Amygdala (tissue), 56 donors: ENCODE measurements at places on chromosomes 16 and 17.

DNA sequence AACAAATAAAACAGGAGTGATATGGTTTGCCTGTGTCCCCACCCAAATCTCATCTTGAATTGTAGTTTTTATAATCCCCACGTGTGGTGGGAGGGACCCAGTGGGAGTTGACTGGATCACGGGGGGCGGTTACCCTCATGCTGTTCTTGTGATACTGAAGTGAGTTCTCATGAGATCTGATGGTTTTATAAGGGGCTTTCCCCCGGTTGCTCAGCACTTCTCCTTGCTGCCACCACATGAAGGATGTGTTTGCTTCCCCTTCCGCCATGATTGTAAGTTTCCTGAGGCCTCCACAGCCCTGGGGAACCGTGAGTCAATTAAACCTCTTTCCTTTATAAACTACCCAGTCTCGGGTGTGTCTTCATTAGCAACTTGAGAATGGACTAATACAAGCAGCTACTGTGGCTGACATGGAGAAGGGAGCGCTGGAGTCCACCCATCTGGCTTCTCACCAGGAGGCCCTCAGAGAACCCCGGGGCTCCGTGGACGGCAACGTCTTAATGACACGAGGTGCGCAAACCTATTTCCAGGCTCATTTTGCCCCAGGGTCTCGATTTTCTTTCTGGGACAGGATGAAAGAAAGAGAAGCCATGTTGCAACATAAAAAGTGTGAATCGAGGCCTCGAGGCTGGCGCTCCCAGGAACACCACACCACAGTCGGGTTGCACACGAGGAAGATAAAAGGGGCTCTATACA is 129.5 kb downstream of the DYNLRB2 start:
- DNase-seq = no peak

DNA sequence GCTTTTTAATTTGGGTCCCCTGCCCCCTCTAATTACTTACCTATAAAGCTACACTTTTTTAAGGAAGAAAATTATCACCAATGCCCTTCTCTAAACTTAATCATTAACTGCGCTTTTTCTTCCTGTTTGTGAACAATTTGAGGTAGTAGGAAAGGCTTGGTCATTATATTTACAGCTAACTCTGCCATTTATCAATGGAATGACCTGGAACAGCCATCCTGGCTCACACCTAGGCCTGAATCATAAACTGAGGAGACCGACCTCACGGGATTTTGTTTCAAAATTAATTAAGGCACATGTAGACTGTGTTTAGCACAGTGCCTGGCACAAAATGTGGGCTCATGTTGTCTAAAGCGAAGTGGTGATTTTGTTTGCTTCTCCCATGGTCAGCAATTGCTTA is 15.4 kb upstream of the DYNLRB2 start:
- DNase-seq = no peak

DNA sequence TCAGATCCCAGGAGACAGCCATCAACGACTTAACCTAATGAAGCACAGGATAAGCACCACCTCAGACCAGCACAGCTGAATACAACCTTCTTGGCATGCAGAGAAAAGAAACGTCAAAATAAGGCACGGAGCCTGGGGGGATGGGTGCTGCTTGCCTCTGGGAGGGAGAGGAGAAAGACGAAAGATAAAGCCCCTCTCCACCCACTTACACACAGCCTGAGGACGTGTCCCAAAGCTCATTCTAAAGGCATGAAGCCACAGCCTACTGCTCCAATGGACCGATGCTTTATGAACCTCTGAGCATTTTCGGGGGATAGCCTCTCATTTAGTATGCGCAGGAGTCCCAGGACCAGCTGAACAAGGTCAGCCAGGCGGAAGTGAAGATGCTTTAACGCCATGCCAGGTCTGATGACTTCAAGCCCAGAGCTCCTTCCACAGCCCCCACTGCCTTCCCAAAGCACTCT is 31.1 kb downstream of the ST3GAL2 start:
- no peak for DNase-seq

GRCh38 chr17:78347453-78347852 is 12.4 kb downstream of the SOCS3 start:
- no peak for DNase-seq

DNA sequence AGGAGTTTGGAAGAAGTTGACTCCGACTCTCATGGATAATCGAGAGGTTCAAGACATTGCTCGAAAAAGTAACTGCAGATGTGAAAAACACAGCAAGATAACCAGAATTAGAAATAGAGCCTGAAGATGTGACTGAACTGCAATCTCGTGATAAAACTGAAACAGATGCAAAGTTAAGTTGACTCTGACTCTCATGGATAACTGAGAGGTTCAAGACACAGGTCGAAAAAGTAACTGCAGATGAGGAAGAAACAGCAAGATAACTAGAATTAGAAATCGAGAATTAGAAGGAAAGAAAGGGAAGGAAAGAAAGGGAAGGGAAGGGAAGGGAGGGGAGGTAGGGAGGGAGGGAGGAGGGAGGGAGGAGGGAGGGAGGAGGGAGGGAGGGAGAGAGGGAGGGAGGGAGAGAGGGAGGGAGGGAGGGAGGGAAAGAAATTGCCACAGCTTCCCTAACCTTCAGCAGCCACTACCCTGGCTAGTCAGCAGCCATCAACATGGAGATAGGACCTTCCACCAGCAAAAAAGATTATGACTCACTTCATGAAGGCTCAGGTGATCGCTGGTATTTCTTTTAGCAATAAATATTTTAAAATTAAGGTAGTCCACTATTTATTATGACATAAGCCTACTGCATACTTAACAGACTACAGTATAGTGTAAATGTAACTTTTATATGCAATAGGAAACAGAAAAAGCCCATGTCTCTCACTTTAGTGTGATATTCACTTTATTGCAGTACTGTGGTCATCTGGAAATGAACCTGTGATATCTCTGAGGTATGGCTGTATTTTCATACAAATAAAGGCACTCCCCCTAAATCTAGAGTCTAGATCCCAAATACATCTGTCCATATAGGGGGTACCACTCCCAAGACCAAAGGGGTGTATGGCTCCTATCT is 68.3 kb downstream of the KANSL1 start:
- DNase-seq = no peak

DNA sequence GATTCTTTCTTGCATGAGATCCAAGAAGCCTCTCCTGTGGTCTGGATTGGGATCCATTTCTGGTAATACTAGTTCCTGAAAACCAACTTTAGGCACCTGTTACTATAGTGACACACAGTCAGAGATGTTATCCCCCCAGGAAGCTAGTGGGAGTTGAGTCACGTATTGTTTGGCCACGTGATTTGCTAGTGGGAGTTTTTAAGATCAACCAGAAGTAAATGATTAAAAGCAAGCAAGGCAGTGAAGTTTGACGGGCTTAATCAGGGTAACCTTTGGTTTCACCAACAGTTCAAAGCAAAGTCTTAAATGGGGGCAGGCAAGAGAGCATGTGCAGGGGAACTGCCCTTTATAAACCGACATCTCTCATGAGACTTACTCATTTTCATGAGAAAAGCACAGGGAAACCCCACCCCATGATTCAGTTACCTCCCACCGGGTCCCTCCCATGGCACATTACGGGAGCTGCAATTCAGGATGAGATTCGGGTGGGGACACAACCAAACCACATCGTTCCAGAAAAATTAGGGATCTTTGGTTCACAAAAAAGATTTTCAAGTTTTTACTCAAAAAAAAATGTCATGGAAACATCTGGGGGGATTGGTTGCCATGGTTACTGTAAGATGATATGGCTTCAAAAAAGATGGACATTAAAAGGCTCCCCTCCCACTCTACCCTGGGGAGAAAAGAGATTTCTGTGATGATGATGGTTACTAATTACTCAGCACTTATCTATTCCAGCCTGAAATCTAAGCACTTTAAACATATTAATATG is 483.1 kb upstream of the ERCC4 start:
- DNase-seq = no peak

DNA sequence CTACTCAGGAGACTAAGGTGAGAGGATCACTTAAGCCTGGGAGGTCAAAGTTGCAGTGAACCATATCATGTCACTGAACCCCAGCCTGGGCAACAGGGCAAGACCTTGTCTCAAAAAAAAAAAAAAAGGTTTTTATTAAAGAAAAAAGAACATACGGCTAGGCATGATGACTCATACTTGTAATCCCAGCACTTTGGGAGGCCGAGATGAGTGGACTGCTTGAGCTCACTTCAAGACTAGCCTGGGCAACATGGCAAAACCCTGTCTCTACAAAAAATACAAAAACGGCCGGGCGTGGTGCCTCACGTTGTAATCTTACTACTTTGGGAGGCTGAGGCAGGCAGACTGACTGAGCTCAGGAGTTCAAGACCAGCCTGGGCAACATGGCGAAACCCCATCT is 38.4 kb downstream of the RANBP10 start:
- no peak for DNase-seq

DNA sequence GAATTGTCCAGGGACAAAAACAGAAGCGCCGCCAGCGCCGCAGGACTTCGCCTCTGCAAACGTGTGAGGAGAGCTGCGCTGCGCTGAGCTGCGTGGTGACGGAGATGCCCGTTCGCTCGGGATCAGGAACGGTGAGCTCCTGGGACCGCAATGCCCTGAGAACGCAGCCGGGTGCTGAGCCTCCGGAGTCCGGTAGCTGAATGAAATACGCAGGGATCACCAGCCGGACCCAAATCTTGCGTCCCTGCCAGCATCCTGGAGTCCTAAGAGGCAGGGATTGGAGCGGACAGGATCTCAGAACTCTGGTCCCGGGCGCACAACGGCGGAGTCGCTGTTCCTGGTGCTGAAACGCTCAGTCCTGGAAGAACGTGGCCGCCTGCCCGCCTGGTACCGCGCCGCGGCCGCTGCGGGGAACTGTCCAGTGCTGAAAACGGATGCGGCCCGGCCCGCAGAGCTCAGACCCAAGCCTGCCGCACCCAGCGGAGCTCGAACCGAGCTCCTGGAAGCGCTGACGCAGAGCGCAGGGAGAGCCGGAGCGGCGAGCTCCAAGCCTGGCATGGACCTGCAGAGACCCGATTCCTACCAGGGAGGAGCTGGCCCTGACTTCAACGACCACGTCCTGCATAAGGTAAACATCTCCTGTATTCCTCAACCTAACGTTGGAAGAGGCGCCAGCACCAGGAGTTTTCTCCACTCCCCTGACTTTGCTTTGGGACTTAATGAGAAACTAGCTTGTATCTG is 41.5 kb downstream of the CD300LF start:
- no peak for DNase-seq
